Thymus (tissue), 14 donors: ENCODE measurements at places on chromosomes 7 and 10.

DNA sequence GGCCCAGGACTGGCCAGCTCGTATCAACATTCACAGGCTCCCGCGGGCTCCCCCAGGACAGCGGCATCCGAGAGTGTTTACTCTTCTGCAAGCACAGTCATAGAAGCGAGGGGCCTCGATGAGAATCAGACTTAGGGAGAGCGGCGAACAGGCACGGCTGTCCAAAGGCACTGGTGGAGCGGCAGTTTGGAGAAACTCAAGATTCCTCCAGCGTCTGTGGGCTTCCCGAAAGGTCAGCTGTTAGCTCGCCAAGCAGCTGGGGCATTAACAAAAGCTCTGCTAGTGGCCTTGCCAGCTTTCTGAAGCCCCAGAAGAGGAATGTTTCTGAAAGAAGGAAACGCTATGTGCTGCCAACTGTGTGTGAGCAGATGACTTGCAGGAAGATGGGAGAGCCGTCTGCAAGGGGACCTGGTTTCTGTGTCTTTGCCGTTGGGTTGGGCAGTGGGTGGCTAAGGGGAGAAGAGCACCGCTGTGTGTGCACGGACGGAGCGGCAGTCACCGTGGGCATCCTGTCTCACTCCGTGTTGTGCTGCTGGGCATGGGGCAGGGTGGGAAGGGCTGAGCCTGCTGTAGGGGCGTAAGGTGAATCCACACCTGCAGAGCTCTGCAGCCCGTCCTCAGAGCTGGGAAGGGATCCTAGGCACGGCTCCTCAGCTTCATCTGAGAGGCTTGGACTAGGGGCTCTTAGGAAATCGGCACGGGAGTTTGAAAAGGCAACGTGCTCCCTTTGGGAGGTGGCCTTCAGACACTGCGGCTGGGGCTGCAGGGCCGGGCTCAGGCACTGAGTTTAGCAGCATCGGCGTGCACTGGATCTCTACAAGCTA, 42.1 kb downstream of the AMZ1 start:
- DNase-seq: no peak

DNA sequence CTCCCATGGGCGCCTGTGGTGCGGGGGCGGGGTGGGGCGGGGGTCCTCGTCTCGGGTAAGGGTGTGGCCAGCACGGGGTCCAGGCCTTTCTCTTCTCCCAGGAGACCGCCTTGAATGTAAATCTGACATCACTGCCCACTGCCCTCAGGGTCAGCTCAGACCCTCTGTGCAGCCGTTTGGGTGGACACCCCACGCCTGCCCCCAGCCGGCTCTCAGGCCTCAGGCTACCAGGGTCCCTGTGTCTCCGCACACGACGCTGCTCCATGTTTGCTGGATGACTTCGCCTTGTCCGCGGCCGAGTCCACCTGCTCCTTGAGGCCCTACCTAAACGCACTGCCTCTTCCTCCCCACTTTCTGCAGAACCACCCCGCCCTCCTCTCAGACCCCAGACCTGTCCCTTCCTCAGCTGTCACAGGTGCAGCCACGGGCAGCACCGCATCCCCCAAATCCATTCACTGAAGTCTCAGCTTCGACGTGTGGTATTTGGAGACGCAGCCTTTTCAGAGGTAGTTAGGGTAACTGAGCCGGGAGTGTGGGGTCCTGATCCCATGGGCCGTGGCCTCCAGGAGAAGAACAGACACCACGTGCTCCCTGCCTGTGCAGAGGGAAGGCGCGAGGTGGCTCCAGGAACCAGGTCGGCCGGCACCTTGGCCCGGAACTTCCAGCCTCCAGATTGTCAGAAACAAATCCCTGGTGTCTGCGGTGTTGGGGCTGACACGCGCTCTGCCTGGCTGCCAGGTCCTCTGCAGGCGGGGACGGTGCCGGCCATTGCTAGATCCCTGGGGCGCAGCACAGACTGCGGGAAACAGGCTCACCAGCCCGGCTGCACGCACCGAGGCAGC, 97.4 kb upstream of the DIP2C start:
- no peak for DNase-seq

- no peak for DNase-seq
These were observed 24.0 kb downstream of the TMEM209 start for GRCh38 chr7:130181263-130181605.

- no peak for DNase-seq
These were observed 123.2 kb downstream of the ANK3 start for GRCh38 chr10:60266513-60266912.

DNA sequence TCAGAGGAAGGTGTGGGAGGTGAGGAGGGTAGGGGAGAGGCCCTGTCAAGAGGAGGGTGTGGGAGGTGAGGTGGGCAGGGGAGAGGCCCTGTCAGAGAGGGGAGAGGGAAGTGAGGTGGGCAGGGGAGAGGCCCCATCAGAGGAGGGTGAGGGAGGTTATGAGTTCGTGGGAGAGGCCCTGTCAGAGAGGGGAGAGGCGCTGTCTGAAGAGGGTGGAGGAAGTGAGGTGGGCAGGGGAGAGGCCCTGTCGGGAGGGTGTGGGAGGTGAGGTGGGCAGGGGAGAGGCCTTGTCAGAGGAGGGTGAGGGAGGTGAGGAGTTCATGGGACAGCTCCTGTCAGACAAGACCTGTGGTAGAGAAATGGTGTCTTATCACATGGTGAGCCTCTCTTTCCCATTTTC, 74.4 kb downstream of the INPP5A start:
- no peak for DNase-seq

- no peak for DNase-seq
These were observed 383.9 kb downstream of the AUTS2 start for GRCh38 chr7:69982197-69982596.

- no peak for DNase-seq
These were observed 6.7 kb downstream of the TCF7L2 start for GRCh38 chr10:112956631-112957350.
